ENCODE measurements at places on chromosomes 11 and 22. TPM values are rescaled to one million over a fixed set of nuclear protein-coding genes. Genes with fewer than 3 reads are reported as not detected.
A peak's percentile ranks its signal among the peaks of the same experiment; 100 is the strongest.

DNA sequence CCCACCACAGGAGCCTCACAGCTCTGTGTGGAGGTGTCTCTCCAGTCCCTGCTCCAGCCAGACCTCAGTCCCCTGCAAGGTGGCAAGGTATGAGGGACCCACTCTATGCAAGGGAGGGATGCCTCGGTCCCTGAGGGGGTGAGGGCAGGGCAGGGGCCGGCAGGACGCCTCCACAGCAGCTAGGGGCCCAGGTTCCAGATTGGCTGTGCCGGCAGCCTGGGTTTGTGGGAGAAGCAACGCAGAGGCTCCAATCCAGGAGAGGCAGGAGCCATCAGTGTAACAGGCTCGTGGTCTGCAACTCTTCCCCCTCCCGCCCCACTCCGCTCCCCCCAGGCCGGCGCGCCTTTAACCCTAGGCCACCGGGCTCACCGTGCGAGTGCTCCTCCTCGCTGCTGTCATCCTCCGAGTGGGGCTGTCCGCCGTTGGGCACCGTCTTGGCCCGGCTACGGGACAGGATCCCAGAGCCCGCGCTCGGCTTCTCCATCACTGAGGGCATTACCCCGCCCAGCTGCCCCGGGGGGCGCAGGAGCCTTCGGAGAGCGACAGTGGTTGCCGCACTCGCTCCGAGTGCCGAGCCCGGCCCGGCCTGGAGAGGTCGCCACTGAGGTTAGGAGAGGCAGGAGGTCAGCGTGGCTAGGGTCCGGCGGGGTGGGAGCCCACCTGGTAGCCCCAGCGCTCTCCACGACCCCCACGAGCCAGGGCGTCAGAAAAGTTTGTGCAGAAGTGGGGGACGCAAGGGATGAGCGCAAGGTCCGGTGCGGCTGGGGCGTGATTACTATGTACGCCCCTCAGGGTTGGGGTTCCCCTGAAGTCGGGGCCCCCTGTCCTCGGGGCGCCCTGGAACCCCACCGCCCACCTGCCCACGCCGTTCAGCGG is 765 bp downstream of the RCOR2 start:
- DNase-seq, result peak; percentile 54
- H3K4me3 ChIP-seq, result peak overlapping the region; percentile 56
- H3K36me3 ChIP-seq, result no peaks in the 10 kb centered on the region
- H3K27ac ChIP-seq, result no peak overlapping the region

DNA sequence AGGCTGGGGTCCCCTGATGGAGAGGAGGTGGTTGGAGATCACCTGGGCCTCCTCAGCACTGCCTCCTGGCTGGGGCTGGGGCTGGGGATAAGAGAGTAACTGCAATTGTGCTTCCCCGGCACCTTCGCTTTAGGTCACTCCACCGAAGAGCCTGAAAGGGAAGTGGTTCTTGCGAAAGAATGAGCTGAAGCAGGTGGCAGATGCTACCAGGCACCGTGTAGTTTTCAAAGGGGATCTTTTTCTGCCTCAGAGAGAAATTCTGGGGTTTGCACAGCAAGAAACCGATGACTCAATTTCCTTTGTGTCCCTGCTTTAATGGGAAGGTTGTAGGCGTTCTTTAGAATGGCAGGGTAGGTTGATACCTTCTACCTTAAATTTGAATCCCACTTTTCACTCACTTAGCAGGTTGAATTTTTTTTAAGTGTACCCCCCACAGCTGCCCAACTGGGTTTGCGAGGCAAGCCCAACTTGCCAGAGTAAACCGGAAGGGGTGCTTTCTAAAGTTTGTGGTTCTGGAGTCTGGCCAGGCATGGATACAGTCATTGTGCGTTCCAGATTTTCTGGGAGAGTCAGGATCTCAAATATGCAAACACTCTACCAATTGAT is 5.3 kb downstream of the CD44 start:
- H3K27me3 ChIP-seq, result no peaks in the 10 kb centered on the region
- peak; percentile 91 for DNase-seq
- peak overlapping the region; percentile 91 for H3K27ac ChIP-seq
- peaks cover 65% of the 10 kb centered on the region for H3K36me3 ChIP-seq

DNA sequence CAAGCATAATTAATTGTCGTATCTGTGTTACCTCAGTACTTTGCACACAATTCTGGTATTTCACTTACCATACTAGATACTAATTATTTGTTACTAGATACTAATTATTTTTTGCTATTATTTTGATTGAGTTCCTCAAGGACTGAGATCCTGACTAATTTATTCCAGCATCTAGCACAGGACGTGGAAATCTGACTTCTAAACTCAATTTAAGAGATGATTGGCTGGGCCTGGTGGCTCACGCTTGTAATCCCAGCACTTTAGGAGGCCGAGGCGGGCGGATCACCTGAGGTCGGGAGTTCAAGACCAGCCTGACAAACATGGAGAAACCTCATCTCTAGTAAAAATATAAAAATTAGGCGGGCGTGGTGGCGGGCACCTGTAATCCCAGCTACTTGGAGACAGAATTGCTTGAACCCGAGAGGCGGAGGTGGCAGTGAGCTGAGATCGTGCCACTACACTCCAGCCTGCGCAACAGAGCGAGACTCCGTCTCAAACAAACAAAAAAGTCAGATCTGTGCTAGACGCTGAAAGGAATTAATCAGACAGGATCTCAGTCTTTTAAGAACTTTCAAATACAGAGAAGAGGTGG is 527 bp upstream of the MRPL48 start:
- peaks cover 7% of the 10 kb centered on the region for H3K36me3 ChIP-seq
- peaks cover 36% of the 10 kb centered on the region for H3K4me1 ChIP-seq
- H3K4me3 ChIP-seq, result peak overlapping the region; percentile 78

DNA sequence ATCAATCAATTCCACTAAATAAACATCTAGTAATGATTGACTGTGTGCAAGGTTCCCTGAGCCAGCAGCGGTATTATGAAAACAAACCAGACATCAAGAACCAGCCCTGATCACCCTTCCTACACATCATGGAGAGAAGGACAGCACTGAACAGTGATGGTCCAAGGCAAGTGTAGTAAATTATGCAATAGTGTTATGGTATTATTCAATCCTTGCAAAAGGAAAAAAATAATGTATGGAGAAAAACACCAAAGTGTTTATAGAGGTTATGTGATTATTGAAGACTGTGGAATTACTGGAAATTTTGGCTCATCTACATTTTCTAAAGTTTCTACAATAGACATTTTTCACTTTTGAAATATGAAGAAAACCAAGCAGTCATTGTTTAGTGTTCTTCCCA is 105.3 kb downstream of the RCN1 start:
- H3K27me3 ChIP-seq, result peaks cover 50% of the 10 kb centered on the region
- H3K4me3 ChIP-seq, result no peak overlapping the region
- H3K36me3 ChIP-seq, result no peaks in the 10 kb centered on the region
- no peak overlapping the region for H3K27ac ChIP-seq
- DNase-seq, result no peak

GRCh38 chr11:128963744-128964325 is 21.2 kb upstream of the TP53AIP1 start:
- H3K27me3 ChIP-seq, result no peaks in the 10 kb centered on the region
- H3K4me3 ChIP-seq, result no peak overlapping the region
- no peak overlapping the region for H3K27ac ChIP-seq

DNA sequence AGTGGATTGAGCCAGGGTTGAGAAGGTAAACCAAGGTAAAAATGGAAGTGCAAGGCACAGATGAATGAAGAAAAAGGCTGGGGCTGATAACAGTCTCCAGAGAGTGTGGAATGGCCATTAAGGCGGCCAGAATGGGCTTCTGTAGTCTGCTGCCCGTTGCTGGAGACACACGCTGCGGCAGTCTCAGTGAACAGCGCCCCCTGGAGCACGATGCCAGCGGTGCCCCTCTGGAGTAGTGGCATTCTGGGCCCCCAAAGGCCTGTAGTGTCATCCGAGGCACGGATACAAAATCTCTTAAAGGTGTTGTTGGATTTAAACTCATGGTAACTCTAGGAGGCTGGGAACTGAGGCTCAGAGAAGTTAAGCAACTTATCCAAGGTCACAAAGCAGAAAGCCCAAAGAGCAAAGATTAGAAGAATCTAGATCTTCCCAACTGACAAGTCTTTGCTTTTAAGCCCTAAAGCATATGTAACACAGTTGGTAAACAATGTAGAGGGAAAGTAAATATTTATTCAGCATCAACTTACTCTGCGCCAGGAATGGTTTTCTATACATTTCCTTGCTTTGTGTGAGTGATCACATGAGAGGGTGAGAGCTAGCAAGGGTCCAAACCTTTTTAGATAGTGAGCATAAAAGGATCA is 18.2 kb downstream of the KCNJ1 start:
- no peak overlapping the region for H3K27ac ChIP-seq
- peaks cover 15% of the 10 kb centered on the region for H3K27me3 ChIP-seq
- no peaks in the 10 kb centered on the region for H3K4me1 ChIP-seq
- H3K4me3 ChIP-seq, result no peak overlapping the region
- H3K36me3 ChIP-seq, result no peaks in the 10 kb centered on the region

GRCh38 chr11:1573903-1574237 is 1.8 kb upstream of the DUSP8 start:
- DNase-seq, result peak; percentile 47
- no peak overlapping the region for H3K27ac ChIP-seq
- H3K36me3 ChIP-seq, result no peaks in the 10 kb centered on the region
- H3K4me1 ChIP-seq, result no peaks in the 10 kb centered on the region
- peak overlapping the region; percentile 52 for H3K4me3 ChIP-seq

DNA sequence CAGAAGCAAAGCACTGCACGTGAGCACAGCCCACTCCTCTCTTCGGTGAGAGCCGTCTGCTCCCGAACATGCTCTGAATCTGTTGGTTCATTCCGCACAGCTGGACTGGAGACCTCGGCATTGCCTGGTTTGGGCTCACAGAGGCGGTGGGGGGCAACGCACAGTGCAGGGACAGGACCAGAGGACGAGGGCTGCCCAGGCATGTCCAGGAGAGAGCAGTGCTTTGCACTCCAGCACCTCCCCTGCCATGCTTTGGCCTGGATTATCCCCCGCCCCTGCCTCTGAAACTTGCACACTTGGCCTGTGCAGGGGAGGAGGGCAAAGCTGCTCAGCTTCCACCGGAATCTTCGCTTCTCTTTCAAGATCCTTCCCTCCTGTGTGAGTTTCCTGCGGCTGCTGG is 536.5 kb downstream of the BRD1 start:
- H3K27ac ChIP-seq, result no peak overlapping the region
- peaks cover 100% of the 10 kb centered on the region for H3K27me3 ChIP-seq
- no peak for DNase-seq
- no peaks in the 10 kb centered on the region for H3K36me3 ChIP-seq

DNA sequence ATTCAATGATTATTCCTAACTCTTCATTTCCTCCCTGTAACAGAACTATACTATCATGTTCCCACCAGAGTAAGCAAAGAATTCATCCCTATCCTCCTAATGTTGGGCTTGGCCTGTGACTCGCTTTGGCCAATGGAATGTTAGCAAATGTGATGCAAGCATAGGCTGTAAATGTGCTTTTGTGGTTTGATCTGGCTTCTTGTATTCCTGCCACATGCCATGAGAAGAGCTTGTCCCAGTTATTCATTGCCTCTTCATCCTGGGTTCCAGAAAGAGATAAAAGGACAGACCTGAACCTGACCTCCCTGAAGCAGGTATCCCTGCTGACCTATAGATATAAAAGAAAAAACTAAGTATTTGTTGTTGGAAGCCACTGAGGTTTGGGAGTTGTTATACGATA is 51.0 kb downstream of the SYTL2 start:
- no peaks in the 10 kb centered on the region for H3K36me3 ChIP-seq
- peak overlapping the region; percentile 41 for H3K27ac ChIP-seq
- no peak overlapping the region for H3K4me3 ChIP-seq

DNA sequence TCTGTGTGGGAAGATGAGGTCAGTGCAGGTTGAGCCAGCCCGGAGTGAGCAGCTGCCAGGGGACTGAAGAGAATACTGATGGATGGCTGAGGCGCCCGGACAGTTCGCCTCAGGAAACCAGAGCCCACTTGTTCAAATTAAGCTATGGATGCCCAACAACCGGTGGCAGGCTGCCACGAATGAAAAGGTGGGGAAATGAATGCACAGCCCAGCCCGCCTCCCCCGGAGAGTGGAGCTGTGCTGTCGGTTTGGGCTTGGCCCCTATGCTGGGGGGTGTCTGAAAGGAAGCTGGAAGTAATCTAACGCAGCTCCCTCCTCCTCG is 21.9 kb downstream of the HSPA8 start:
- H3K36me3 ChIP-seq, result no peaks in the 10 kb centered on the region
- H3K4me1 ChIP-seq, result no peaks in the 10 kb centered on the region
- no peak for DNase-seq
- no peak overlapping the region for H3K27ac ChIP-seq
- H3K4me3 ChIP-seq, result no peak overlapping the region

GRCh38 chr11:11722246-11722645 is 100.4 kb upstream of the GALNT18 start:
- H3K36me3 ChIP-seq, result no peaks in the 10 kb centered on the region
- no peak overlapping the region for H3K4me3 ChIP-seq
- H3K4me1 ChIP-seq, result no peaks in the 10 kb centered on the region
- no peak for DNase-seq

GRCh38 chr11:118126082-118126838 is 26.4 kb downstream of the SCN4B start:
- no peak overlapping the region for H3K27ac ChIP-seq
- no peaks in the 10 kb centered on the region for H3K36me3 ChIP-seq
- no peak overlapping the region for H3K4me3 ChIP-seq
- no peaks in the 10 kb centered on the region for H3K27me3 ChIP-seq
- peaks cover 21% of the 10 kb centered on the region for H3K4me1 ChIP-seq

DNA sequence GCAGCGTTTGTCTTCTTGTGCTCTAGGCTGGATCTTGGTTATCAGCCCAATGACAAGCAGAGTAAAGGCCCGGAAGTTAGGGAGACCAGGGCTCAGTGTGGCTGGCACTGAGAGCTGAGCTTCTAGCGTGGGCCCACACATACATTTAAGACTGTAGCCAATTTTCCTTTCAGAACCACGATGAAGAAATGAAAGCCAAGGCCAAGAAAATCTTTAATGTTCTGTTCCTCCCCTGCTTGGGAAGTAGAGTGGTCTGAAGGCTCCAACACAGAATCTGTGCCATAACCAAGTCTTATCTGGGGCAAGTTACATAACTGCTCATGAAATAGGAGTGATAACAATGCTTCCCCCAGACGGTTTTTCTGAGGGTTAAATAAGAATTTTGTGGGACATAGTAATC is 4.7 kb upstream of the ST3GAL4 start:
- peak overlapping the region; percentile 90 for H3K27ac ChIP-seq
- peaks cover 82% of the 10 kb centered on the region for H3K4me1 ChIP-seq
- H3K36me3 ChIP-seq, result peaks cover 8% of the 10 kb centered on the region
- DNase-seq, result no peak
- H3K27me3 ChIP-seq, result no peaks in the 10 kb centered on the region

- no peaks in the 10 kb centered on the region for H3K4me1 ChIP-seq
- no peak overlapping the region for H3K4me3 ChIP-seq
- no peaks in the 10 kb centered on the region for H3K36me3 ChIP-seq
- no peak overlapping the region for H3K27ac ChIP-seq
- DNase-seq, result no peak
Observed at GRCh38 chr11:76665172-76665571, 5.4 kb downstream of the LRRC32 start.

- peak; percentile 64 for DNase-seq
- H3K36me3 ChIP-seq, result peaks cover 43% of the 10 kb centered on the region
- H3K27ac ChIP-seq, result peak overlapping the region; percentile 88
- H3K27me3 ChIP-seq, result no peaks in the 10 kb centered on the region
- H3K4me1 ChIP-seq, result peaks cover 56% of the 10 kb centered on the region
- H3K4me3 ChIP-seq, result peak overlapping the region; percentile 82
Observed at GRCh38 chr22:38696606-38697424, 3.9 kb downstream of the JOSD1 start.

- no peak overlapping the region for H3K4me3 ChIP-seq
- H3K4me1 ChIP-seq, result no peaks in the 10 kb centered on the region
- no peaks in the 10 kb centered on the region for H3K36me3 ChIP-seq
- H3K27me3 ChIP-seq, result peaks cover 92% of the 10 kb centered on the region
- DNase-seq, result no peak
Observed at GRCh38 chr11:64492561-64492960, 98.5 kb upstream of the SLC22A12 start.

POU2AF1 gene
- total RNA-seq, result not detected

KCTD14 gene
- total RNA-seq, result 12.0 TPM

GATD1 gene
- total RNA-seq, result 61.9 TPM

CPT1B gene
- total RNA-seq, result 66.2 TPM

KCNE3 gene
- 0.28 TPM for total RNA-seq

CARD18 gene
- total RNA-seq, result not detected

C22orf15 gene
- total RNA-seq, result not detected

Data from PC-9 (cell line).